ENCODE measurements at places on chromosomes 11 and 22.

DNA sequence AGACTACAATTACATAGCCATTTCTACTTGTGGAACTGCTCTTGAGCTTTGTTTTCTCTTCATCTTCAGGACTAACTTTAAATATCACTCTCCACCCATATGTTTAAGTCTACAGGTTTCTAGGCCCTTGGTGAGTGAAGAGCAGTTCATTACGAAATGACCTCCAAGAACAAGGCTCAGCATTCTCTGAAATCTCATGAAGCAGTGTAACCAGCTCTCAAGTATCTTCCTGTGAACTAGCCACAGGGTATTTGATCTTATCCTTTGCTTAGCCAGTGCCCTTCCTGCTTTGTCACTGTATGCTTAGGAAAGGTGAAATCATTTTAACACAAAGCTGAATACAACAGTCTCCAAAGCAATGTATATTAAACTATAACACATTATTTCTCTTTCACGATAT lies 20.4 kb upstream of the LYVE1 start:
- DNase-seq = no peak

DNA sequence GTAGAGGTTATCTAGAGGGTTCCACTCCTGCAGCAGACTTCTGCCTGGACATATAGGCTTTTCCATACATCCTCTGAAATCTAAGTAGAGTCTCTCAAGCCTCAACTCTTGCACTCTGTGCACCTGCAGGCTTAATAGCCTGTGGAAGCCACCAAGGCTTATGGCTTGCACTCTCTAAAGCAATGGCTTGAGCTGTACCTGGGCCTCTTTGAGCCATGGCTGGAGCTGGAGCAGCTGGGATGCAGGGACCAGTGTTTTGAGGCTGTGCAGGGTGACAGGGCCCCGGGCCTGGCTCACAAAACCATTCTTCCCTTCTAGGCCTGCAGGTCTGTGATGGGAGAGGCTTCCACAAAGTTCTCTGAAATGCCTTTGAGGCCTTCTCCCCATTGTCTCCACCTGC lies 2.9 kb upstream of the NXPE4 start:
- no peak for DNase-seq

DNA sequence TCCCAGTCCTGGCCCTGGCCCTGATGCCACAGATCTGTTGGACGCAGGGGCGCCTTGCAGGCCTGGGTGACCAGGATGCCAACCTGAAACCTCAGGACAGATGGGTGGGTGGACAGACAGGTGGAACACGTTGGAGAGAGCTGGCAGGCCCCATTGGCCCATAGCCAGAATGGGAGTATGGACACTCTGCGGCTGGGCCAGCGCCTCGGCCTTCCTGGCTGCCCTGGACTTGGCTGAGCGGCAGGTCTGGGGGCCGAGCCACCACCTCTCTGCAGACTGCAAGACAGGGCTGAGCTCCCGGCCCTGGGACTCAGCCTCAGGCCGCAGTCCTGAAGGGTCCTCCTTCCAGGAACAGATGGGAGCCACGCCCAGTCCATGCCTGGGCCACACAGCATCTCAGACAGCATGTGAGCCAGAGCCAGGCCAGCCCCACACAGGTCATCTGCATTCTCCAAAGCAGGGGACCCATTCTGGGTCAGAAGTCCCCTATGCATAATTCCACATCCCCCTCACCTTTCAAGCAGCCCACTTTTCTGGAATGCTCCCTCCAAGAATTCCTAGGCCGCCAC lies 14.1 kb downstream of the WNT7B start:
- DNase-seq = no peak

DNA sequence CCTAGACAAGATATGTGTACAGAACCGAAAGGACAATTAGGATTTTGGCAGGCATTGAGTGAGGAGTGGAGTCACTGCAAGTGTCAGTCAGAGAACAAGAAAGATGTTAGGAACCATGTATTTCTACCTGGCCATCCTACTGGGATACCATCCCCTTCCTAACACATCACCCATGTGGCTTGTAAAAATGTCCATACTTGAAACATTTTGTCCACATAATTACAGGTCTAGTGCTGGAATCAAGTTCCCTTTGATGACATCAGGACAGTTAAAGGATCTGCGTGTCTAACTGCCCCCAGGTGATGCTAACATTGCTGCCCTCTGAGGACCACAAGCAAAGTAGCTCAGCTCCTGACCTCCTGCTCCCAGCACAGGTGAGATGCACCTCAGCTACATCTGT lies 31.9 kb upstream of the GGTLC2 start:
- no peak for DNase-seq

GRCh38 chr11:959608-960007 lies 33.9 kb downstream of the AP2A2 start:
- no peak for DNase-seq

DNA sequence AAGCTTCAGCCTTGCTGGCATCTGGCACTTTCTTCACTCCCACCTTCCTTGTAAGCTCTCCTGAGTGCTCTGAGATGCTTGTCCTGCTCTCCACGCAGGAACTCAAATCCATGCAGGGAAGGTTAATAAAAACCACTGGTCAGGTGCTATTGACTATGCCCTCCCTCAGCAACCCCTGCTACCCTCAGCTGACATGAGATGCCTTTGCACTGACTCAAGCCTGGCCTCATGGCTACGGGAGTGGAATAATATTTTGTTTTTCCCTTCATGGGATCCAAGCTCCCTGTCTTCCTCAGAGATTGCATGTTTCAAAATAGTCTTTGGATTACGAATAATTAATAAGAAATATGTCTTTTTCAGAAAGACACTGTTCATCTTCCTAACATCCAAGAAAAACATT lies 31.7 kb upstream of the ABCC8 start:
- no peak for DNase-seq

- DNase-seq = no peak
Measured at GRCh38 chr11:19426756-19427403, 186.1 kb upstream of the E2F8 start.

- DNase-seq = no peak
Measured at GRCh38 chr11:12016246-12016645, 7.8 kb upstream of the DKK3 start.

DNA sequence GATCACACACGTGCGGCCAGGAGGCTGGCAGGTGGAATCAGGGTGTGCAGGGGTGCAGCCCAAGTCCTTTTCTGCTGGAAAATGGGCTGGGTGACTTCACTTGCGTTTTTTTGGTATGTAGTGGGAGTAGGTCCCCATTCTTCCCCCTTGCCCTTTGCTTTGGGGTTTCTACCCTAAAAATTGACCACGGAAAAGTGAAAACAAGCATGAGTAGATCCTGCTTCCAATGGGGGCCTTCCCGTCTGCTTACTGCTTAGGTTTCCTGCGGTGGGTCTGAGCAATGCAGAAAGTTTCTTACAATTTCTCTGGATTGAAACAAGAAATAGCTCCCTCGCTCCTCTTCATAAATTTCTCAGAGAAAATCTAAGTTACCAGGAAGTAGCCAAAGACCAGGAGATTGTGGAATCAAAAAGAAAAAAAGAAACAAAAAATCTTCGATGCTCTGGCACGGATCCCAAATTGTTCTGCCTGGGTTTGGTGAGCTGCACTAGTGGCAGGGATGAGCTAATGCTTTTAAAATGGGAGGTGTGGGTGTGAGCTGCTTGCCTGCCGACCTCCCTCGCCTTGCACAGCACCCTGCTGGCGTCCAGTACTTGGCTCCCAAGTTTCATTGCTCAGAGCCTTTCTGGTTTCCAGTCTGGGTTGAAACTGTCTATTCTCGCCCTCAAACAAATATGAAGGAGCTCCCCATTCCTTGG lies 2.4 kb downstream of the TIMP3 start:
- no peak for DNase-seq

GRCh38 chr11:114653148-114653547 lies 25.2 kb upstream of the NXPE2 start:
- DNase-seq = no peak

DNA sequence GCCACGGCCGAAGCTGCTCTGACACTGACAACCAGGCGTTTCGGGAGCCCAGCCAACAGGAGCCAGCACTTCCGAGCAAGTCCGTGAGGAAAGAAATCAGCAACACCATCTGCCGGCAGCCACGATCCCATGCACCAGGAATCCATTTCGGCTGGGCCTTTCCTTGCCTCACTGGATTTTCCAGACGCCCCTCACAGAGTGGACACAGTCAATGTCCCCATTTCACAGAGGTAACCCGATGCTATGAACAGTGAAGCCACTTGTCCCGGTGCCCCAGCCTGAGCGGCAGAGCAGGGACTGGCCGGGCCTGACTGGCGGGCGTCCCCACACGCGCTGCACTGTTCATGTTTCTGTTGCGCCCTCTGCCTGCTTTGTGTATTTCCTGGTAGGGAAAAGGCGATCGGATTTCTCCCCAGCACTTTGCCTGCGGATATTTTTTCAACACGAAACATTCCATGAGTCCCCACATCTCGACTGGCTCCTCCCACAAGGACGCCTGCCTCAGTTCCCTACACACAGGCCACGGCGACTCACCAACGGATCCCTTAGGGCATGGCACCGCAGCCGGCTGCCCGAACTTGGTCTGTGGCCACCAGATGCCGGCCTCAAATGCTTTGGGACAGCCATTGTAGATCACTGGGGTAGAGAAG lies 55.3 kb downstream of the TRMU start:
- peak; percentile 14 for DNase-seq

GRCh38 chr11:93330446-93330984 lies at the start of gene DEUP1:
TSS of gene DEUP1 (plus strand) at chr11:93330742. CDS start at chr11:93332260, 1,518 bp downstream.
- peak; percentile 4 for DNase-seq

DNA sequence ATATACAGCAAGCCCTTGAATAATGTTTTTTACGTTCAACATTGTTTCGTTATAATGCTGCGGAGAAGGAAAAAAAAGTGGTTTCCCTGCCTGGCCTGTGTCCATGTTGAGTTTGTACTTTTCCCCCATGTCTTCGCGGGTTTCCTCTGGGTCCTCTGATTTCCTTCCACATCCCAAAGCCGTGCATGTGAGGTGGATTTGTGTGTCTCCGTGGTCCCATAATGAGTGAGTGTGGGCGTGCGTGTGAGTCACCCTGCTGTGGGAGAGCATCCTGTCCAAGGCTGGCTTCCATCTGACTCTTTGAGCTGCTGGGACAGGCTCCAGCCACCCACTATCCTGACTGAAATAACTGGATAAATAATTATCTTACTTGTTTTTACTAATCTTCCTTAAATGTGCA lies 29.6 kb upstream of the SNX19 start:
- DNase-seq = peak; percentile 2

DNA sequence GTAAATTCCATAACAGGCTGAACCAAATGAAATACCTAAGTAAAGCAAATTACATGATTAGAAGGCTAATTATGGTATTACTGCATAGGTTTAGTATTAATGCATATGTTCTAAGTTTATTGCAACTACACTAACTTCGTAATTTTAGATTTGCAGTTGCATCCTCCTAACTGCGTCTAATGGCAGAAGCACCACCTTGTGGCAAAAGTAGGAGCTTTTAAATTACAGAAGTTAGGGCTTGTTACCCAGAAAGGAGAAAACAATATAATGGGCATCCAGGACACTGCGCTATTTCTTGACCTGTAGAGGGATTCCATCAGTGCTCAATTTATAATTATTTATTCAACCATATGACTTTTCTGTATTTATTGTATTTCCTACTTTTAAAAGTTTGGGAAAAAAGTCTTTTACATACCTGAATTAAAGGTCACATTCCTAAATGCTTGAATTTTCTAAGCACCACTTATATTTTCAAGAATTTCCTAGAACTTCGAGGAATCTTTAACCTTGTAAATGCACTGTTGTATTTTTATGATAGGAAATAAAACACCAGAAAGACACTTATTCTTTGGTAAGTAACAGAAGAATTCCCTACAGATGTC lies 16.3 kb upstream of the GPR83 start:
- DNase-seq = peak; percentile 29

- DNase-seq = no peak
Measured at GRCh38 chr11:28038775-28039174, 69.2 kb downstream of the KIF18A start.

DNA sequence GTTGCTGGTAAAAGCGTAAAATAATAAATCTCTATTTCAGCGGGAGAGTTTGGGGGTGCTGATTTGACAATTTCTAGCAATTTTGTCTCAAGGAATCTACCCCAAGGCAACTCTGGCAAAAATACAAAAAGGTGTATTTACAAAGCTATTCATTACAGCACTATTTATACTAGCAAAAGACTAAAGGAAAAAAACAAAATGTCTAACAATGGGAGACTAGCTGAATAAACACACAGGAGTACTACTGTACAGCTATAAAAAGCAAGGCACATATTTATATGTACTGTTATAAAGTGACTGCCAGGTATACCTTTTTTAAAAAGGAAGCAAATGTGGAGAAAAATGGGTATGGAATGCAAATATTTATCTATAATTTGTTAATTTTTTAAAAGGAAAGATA lies 32.7 kb downstream of the SLC35F2 start:
- DNase-seq = no peak

DNA sequence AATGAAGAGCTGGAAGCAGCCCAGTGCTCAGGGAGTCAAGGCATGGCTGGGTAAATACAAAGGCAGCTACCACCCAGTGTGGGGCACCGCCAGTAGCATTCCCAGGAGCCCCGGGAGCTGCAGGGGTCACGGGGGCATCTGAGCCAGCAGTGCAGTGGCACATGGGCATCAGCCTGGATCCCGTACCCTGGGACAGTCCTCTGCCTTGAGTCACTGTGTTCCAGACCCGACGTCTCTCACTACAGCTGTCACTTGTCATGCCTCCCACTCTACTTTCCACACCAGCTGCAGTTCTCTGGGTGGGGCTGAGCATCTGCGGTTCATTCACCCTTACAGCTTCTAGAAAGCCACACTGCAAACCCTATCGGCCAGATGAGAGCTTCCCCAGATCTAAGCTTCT lies 29.6 kb downstream of the DHCR7 start:
- DNase-seq = no peak

DNA sequence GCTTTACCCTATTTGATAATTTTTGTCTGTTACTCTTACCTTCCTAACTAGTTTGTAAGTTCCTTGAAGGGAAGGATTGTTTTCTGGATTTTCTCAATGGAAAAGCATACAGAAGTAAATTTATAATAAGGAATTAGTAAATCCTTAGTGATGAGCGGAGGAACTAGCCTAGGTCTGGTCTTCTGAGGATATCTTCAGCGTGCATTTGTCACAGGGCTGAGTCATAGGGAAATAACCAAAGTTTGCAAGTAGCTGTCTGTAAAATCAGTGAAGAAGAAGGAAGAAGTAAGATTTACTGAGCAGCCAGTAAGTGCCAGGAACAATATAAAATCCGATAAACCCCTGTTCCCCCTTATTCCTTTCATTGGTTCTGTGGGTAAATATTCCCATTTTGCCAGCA lies 162.7 kb upstream of the SORL1-AS1 start:
- no peak for DNase-seq

DNA sequence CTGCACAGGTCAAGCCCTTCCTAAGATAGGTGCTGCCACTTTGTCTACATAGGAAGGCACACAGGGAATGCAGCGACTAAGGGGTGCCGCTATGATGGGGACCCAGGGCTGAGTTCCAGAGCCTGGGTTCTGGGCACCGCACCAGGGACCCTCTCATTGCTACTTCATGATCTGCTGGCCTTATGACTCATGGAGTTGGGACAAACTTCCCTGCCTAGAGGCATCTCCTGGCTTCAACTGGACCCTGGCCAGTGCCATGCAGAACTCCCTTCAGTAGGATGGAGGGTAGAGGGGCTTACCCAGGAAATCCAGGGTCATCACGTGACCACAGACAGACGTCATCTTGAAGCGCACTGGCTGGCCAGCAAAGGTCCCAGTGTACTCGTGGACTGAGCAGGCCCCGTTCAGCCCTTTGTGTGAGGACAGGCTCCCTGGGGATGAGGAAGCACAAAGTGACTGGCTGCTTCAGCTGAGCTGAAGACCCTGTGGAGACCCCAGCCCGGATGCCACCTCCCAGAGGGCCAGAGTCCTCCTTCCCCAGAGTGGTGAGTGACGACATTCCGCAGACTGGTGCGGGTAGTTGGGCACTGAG lies 8.4 kb downstream of the TOP3B start:
- no peak for DNase-seq
